Germinal center (tissue), 1 donor: ENCODE measurements at places on chromosomes 4 and X.

- no peak for DNase-seq
These were observed 15.6 kb downstream of the PPP2R3B start for GRCh38 chrX:370963-371745.

DNA sequence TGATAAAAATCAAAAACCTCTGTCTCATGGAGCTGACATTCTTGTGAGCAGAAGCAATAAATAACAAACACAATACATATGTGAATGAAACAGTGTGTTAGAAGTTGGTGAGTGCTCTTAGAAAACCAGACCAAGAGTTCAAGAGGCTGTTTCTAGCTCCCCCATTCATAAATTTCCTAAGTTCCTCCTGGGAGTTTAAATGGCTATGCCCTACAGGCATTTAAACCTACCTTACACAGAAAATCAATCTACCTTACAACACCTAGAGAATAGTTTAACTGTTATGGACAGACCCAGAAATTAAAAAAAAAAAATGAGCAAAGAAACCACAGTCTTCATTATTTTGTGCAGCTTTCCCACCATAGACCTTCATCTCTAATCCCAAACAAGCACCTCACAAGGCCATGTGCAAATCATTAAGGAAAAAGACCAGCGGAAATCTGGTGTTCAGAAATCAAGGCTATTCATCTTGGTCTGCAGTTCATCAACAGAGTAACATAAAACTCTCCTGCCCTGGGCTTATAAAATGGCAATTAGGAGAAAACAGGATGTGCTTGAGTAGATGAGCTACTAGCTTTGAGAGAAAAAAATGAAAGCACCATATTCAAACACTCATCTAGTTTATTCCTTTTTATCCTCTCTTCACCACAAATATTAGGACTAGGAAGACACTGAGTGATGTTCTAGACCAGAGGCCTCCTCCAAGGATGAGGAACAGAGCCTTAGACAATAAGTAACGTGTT lies 147.2 kb downstream of the SHROOM3 start:
- DNase-seq: no peak

DNA sequence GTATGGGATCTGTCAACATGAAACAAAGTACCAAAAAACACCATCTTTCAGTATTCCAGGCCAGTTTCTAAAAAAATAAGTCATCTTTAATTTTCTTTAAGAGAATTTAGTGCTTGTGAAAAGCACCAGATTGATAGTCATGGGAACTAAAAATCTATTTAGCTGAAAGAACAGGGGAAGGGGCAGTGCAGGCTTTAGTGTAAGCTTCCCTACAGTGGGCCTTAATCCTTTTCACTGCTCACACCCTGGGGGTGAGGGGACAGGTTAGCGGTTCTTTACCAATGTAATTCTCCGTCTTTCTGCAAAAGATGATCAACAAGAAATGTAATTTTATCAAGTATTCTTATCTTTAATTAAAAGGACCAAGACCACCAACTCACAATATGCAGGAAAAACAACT lies 47.1 kb downstream of the CHIC2 start:
- no peak for DNase-seq

DNA sequence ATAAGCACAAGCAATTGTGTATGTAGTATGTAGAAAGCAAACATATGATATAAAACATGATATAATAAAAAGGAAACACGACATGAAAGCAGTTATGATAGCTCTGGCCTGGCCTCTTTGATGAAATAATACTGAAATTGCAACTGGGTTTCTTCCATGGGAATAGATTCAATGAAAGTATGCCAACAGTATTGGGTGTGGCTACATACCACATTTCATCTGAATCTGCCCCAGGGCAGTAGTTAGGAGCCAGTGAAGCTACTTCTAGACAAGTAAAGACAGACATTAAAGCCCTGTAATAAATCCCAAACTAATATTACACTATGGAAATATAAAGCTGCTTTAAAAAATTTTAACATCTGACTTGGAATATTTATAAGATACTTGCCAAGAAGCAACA lies 207.3 kb downstream of the FBXW7 start:
- DNase-seq: no peak

DNA sequence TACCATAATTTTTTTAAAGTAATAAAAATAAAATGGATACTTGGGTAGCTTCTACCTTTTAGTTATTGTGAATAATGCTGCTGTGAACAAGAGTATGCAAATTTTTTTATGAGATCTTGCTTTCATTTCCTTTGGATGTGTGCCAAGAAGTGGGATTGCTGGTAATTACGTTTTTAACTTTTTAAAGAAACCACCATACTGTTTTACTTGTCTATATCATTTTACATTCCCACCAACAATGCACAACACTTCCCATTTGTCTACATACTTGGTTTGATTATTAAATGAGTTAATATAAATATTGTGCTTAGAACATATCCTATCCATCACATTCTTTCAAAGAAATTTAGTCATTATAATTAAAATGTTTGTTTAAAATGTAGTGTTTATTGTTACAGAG lies 3.9 kb upstream of the SULT1B1 start:
- no peak for DNase-seq

DNA sequence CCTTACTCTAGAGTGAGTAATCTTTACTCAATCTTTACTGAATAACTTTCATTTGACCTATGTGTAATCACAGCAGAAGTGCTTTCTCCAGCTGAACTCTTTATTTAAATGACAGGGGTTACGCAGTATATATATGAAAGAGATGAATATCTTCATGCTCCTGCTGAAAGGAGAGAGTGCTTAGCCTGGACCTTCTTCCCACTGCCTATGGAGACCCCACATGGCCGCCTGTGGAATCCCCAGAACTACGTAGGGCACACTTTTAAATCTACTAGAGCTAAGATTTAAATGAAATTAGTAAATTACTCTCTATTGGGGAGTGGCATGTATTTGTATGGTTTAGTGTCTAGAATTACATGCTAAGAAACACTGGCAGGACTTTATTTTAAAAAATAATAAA lies 391.2 kb downstream of the ANKRD50 start:
- DNase-seq: no peak

DNA sequence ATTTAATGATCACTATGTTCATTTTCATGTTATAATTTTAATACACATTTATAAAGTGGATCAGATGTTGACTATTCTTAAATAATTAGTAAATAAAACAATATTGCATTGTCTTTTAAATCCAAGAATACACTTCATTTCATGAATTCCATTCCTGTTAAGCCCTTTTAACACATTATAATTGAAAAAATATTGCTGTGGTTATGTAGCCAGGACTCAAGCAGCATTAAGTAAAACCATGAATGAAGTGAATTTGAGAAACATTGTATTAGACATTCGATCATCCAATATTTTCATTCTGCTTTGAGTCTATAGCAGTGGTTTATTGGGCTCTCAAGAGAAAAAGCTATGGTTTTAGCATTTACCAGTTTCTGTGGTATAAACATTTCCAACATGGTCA lies 94.2 kb upstream of the RAPGEF2 start:
- DNase-seq: no peak

DNA sequence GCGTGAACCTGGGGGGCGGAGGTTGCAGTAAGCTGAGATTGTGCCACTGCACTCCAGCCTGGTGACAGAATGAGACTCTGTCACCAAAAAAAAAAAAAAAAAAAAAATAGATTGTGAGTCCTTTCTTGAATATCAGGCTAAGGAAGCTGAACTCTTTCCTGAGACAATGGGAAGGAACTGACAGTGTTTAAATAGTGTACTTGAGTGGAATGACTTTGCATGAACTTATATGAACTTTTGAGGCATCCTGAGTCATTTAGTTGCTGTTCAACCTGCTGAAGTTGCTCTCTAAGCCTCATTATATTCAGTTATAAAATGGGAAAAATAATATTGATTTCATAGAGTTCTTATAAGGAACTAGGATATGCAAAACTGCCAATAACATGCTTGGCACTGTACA lies 79.3 kb upstream of the LIMCH1 start:
- DNase-seq: no peak

GRCh38 chr4:100257567-100257966 lies 67.3 kb upstream of the DDIT4L start:
- DNase-seq: no peak

GRCh38 chr4:31341601-31342359 lies 621.6 kb downstream of the PCDH7 start:
- DNase-seq: no peak
